ENCODE measurements at places on chromosomes 3 and 15.

DNA sequence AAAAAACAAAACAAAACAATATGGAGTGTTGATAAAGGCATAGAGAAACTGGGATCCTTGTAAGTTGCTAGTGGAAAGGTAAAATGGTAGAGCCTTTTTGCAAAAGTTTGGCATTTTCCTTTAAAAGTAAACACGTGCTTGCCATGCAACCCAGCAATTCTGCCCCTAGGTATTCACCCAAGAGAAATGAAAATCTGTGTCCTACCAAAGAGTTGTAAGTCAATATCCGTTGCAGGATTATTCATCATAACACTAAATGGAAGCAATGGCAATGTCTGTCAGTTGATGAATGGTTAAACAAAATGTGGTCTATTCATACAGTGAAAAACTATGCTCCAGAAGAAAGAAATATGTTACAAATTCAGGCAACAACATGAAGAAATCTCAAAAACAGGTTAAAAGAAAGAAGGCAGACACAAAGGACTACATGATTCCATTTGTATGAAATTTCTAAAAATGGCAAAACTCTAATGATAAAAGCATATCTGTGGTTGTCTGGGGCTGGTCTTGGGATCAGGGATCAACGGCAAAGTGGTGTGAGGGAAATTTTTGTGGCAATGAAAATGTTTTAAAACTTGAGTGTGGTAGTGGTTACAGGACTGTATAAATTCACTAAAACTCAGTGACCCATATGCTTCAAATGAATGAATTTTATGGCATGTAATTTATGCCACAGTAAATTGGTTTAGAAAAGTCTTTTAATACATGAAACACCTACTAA, 229.6 kb downstream of the OPA1 start:
- no peak for DNase-seq

DNA sequence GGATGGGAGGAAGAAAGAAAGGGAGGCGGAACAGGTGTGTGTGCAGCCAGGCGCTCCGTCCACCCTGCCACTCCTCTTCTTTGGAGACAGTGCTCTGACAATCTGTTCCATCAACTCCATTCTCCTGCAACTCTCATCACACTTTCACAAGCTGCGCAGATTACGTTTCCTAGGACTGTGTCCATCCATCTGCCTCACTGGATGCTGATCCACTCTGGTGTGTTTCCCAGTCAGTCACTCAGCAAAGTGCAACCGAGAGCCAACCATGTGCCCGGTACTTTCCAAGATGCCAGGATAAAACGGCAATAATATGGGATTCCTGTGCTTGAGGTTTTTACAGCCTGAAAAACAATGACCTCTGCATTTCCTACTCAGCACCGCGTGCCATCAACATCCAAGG, 59.6 kb downstream of the SLC12A8 start:
- no peak for DNase-seq

DNA sequence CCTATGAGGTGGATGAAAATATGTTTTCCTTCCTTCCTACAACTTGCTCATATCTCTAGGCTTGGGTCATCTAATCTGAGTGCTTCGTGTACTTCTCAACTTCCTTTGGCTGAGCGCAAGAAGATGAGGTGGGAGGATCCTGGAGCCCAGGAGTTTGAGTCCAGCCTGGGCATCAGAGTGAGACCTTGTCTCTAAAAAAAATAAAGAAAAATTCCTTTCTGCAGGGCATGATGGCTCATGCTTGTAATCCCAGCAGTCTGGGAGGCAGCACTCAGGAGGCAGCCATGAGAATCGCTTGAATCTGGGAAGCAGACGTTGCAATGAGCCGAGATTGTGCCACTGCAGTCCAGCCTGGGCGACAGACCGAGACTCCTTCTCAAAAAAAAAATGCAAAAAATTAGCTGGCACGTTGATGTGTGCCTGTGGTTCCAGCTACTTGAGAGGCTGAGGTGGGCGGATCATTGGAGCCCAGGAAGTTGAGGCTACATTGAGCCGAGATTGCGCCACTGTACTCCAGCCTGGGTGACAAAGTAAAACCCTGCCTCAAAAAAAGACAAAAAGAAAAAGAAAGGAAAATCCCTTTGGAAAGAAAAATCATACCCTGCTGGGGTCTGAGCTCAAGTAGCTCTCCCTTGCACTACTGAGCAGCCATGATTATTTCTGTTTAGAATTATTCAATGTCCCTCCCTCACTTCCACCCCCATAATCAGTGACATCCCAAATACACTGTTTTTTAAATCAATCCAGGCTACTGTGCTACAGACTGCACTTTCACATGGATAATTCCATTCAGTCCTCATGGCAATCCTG, 28.0 kb upstream of the RAB11A start:
- DNase-seq = no peak

- no peak for DNase-seq
Measured at GRCh38 chr3:194101592-194102432, 34.1 kb upstream of the HES1 start.

- DNase-seq = no peak
Measured at GRCh38 chr3:122097141-122097540, 42.0 kb downstream of the CD86 start.

DNA sequence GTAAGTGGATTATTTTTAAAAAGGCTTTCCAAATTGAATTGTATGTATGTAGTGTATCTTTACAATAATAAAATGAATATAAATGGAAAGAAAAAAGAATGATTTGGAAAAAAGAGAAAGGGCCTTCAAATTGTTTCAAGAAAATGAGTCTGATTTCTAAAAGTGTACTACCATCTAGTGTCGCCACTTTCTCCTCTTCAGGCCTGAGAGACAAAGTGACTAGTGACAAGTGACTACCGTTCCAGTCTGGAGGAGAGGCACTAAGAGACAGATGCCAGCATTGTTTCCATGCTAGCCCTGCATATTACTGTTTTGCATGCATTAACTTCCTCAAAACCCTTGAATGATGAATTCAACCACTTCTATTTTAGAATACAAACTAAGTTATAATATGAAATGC, 39.3 kb downstream of the P3H2 start:
- DNase-seq = no peak

DNA sequence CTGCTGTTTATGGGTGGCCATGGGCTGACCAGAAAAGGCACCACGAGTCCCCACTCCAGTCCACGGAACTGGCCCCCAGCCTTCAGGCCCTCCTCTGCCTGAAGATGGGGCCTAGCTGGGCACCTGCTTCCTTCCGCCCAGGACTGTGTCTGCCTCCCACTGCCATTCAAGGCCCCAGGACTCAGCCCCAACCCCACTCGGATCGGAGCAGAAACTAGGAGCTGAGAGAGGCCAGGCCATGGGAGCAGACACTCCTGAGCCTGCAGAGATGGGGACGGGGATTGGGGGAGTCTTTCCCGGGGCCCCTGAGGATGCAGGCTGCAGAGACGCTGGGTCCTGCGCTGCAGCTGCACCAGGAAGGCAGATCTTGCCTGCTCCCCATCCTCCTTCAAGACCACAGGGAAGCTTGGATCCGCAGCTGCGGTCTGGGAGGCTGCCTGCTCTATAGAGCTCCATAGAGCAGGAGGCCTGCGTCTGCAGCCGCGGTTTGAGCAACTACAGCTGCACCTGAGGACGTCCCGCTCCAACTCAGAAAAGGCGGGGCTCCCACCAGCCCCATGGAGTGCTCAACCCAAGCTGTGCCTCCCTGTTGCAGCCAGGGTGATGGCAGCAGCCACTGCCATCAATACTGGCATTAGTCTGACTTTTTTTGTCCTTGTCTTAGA, 383.9 kb upstream of the TMCO5A start:
- DNase-seq = no peak

DNA sequence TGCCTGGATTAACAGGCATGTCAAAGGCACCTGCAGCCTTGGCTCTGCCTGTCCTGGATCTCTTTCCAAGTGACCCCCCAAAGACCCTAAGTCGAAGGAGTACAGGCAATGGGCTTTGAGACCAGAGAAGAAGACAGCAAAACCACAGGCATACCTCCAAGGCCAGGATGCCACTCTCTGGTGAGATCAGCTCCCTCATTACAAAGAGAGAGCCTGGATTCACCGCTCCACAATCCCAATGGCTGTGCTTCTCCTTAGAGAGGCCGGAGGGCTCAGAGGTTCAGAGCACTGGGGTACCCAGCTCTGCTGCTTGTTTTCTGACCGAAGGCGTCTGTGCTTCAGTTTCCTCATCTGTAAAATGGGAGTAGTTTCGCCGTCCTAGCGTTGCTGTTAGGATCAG, 154.6 kb upstream of the MEF2A start:
- DNase-seq = no peak

- no peak for DNase-seq
Measured at GRCh38 chr3:101189796-101190195, 130.6 kb downstream of the IMPG2 start.

GRCh38 chr3:76131396-76132153, 346.2 kb upstream of the ZNF717 start:
- DNase-seq = no peak

GRCh38 chr3:67325231-67325630, 327.1 kb downstream of the KBTBD8 start:
- DNase-seq = no peak

- DNase-seq = no peak
Measured at GRCh38 chr15:29268706-29269484, 727 bp downstream of the NSMCE3 start.

DNA sequence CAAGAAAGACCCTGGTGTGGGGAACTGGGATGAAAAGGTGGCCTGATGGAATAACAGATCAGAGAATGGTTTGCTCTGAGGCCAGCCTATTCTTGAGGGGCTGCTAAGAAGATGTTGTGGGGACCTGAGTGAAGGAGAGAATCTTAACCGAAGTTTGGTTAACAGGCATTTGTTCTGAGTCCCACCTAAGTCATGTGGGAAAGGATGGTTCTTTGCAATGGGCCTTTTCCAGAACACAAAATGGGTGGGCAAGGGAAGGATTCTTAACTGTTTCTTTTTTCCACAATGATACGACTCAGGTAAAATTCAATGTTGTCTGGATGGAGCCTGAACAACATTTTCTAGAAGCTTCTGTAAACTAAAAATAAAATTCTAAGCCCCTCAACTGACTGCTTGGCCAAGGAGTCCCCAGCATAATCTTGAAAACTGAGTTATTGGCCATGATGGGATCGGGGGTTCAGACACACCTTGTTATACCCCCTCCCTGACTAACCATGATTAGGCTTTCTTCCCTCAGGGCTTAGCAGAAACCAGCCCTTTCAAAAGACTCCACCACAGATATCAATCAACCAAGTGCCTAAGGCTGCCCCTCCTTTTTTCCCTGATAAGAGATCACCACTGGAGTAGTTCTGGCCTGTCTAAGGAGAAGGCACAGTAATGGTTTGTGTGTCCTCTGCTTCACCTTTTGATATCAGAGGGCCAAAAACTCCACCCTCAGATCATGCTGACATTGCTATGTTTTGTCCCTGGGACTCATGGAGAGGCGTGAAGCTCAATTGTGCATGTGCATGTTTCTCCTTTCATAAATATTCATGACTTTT, 30.1 kb downstream of the SCN11A start:
- no peak for DNase-seq
